ENCODE measurements at places on chromosomes 5 and 9.

DNA sequence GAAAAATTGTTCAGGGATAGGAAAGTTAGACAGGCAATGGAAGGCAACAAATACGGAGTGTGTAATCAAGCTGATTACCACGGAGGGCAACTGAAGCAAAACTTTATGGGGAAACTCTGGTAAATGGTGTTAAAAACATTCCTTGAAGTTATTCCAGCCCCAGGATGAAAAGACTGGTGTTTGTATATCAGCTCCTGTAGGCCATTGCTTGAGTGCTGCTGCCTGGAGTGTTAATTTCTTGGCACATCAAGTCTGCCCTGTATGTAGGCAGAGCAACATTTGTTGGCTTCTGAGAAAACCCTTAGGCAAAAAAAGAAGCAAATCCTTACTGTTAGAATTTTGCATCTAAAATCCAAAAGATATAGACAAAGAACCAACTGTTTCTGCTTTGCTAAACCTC, 686.5 kb upstream of the ACO1 start:
- no peak for DNase-seq

- DNase-seq: no peak
Measured at GRCh38 chr9:85900504-85901201, 40.3 kb upstream of the NAA35 start.

DNA sequence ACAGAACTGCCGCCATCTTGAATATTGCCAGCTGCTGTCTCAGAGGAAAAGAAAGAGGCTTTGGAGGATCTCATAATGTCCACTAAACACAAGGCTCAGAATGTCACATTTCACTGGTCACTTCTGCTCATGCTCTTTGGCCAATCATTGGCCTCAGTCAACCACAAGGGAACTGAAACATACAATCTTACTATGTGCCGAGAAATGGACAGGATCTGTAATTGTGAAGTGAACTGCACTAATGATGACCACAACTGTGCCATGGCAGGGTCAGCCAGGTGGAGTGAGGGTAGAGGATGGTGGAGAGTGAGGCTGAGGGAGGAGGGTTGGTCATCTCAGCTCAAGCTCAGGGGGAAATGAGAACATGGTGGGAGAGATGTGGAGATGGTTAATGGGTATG, 32.8 kb downstream of the GDNF start:
- DNase-seq: no peak

- no peak for DNase-seq
Measured at GRCh38 chr5:122362361-122362760, 50.3 kb downstream of the SNCAIP start.

- DNase-seq: no peak
Measured at GRCh38 chr5:18068826-18069225, 434.6 kb downstream of the TAF11L14 start.

Data from AG09309 (cell line).